ENCODE measurements at places on chromosomes 1 and 21.

DNA sequence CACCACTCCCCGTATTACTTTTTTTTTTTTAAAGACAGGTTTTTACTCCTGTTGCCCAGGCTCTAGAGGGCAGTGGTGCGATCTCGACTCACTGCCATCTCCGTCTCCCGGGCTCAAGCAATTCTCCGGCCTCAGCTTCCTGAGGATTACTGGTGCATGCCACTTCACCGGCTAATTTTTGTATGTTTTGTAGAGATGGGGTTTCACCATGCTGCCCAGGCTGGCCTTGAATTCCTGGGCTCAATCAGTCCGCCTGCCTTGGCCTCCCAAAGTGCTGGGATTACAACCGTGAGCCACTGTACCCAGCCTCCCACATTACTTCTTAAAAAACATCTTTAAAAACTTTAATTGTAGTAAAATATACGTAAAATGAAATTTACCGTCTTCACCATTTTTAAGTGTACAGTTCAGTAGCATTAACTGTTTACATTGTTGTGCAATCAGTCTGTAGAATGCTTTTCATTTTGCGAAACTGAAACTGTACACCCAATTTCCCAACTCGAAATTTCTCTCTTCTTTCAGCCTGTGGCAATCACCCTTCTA, 77.0 kb downstream of the ZMYM4 start:
- no peak for DNase-seq

GRCh38 chr1:20792196-20792595, 5.1 kb upstream of the HP1BP3 start:
- no peak for DNase-seq

DNA sequence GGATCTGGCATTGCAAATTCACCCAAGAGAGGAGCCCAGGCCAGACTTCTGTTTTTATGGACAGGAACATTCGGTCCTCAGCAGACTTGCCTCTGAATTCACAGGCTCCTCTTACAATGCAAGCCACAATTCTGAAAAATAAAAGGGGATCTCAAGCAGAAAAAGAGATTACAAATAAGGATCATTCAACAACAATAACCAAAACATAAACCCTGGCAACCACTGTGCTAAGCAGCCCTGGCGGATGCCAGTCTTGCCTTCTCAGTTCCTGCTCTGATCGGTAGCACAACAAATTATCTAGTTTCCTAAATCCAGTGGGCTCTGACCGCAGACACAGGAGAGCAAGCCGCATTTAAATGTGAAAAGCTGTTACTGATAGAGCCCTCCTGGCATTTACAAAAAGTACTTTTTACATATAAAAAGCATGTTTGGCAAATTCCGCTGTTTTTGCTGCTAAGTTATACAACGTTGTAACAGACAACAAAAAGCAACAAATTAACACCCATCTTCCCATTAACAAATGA, 123.4 kb upstream of the FOXD3 start:
- no peak for DNase-seq

GRCh38 chr1:155942578-155943141, 1.2 kb downstream of the RXFP4 start:
- DNase-seq, result no peak

GRCh38 chr1:228463559-228464455, 23.4 kb upstream of the RNF187 start:
- no peak for DNase-seq

- no peak for DNase-seq
Measured at GRCh38 chr1:53636621-53637171, 102.3 kb downstream of the GLIS1 start.

- no peak for DNase-seq
Measured at GRCh38 chr1:203547771-203548421, 53.9 kb downstream of the OPTC start.

- no peak for DNase-seq
Measured at GRCh38 chr21:25885405-25885804, 150.6 kb downstream of the GABPA start.

DNA sequence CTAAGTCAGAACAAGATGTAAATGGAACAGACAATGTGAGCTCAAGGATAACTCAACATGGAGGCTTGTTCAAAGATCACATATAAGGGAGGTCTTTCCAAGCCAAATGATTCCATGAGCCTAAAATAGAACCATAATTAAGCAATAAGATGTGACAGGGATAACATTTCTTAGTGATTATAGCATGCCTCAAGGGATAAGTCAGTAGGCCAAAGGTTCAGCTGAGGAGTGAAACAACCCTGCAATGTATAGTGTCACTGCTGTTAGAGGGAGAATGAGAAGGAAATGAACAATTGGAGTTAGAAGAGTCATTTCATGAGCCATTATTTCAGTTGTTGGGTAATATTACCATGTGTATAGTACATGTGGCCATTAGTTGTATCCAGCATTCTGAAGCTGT, 25.0 kb downstream of the GORAB start:
- DNase-seq, result no peak

GRCh38 chr1:88302843-88303486, 381.1 kb upstream of the PKN2 start:
- DNase-seq, result no peak

DNA sequence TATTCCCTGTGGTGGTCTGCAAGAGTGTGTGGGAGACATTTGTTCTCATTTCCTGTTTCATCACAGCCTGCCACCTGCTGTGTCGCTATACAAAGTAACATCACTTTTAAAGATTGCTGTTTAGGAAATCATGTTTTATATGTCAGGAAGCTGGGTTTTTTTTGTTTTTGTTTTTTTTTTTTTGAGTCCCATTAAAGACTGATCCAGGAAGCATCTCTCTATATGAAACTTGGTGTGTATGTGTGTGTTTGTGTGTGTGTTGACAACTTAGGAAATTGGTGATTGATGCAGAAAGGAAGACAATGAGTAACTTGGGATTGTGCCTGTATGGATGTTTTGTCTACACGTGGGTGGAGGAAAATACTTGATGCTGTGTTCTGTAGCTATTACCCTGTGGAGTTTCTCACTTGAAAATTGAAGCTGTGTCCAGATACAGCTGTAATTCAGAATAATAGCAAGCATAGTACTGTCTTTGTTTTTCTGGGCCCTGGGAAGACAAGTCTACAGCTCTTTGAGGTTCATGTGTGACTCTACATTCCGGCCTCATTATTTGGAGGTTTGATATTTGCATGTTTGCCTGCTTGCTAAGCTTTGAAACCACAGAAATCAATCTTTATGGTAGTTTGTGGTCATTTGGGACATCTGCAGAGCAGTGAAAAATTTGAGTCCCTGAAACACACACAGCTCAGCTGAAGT, 47.9 kb downstream of the LAMC1 start:
- DNase-seq, result no peak

GRCh38 chr1:41138549-41138948, 103.6 kb downstream of the SCMH1 start:
- no peak for DNase-seq

GRCh38 chr1:208942394-208943130, 641.0 kb upstream of the CAMK1G start:
- DNase-seq, result no peak

GRCh38 chr1:70528590-70529333, 117.7 kb downstream of the CTH start:
- no peak for DNase-seq

DNA sequence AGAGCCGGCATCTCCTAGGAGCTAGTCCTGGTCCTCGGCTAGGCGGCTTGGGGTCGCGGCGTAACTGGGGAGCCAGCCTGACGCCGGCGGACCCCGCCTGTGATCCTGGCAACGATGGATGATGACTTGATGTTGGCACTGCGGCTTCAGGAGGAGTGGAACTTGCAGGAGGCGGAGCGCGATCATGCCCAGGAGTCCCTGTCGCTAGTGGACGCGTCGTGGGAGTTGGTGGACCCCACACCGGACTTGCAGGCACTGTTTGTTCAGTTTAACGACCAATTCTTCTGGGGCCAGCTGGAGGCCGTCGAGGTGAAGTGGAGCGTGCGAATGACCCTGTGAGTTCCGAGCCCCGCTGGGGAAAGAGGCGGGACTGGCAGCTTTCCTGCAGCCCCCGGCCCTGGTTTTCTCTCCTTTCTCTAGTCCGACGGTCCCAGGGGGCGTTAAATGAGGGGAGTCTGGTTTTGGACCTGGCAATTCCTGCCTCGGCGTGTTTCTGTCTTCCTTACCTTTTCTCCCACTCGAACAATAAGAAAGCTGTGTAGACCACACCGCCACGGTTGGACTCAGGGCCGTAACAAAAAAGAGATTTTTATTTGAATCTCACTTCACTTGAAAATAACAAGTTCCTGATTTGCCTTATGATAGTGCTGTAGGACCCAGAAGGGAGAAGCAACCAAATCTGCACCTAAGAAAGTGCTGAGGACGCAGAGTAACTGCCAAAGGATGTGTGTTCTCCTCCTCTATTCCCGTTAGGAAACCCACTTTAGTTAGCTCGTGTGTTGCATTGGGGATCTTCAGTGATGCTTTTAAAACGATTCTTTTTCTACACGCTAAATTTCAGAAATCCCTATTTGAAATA, at the start of gene SPRTN:
Gene SPRTN, plus strand, starts transcription at position 24 of the 859 bp plus-strand sequence. Its CDS starts 91 bp downstream, at position 115.
- no peak for DNase-seq

- no peak for DNase-seq
Measured at GRCh38 chr1:121458291-121459048, 273.7 kb downstream of the SRGAP2C start.

GRCh38 chr1:241775021-241775420, 73.0 kb upstream of the EXO1 start:
- DNase-seq, result no peak

- DNase-seq, result no peak
Measured at GRCh38 chr21:17003258-17003615, 509.6 kb upstream of the CXADR start.

DNA sequence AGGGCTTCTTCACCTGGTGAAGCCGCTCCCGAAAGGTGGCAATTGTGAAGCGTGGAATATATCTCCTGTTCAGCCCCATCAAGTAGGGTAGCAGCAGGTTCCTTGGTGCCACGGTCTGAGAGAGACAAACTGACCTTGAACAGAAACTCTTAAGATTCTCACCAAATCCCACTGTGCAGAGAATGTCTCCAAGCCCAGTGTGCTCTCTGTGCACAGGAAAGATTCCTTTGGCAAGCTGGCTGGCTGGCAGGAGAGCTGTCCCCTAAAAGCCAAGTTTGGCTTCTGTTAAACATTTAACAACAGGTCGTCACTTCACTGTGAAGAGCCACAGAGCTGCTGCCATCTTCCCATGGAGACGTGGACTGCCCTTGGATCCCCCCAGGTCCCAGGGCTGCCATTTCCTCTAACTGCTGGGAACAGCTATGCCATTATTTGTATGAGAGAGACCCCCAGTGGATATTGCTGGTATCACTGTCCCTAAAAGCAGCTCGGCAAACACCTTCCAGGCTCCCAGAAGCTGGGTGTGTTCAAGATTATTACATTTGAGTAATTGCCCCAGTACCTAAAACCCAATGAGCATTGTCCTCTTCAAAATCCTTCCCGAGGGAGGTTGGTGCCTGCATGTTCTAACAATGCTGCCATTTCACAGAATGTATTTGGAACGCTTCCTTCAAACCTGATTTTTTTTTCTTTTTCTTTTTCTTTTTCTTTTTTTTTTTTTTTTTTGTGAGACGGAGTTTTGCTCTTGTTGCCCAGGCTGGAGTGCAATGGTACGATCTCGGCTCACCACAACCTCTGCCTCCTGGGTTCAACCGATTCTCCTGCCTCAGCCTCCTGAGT, 71.8 kb downstream of the CD58 start:
- peak; percentile 44 for DNase-seq

DNA sequence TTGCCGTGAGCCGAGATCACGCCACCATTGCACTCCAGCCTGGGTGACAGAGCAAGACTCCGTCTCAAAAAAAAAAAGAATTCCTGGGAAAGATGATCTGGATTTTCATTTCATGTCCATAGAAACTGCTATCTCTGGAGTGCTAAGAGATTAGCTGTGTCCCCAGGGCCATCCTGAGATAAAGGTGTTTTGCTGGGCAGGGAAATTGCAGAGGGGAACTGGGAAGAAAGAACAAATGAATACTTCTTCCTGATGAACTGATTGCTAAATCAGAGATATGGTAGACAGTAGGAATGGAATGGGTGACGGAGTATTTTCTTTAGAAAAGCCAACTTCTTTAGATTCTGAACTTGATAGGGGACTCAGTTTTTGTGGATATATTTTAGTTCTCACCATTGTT, 19.2 kb downstream of the SNRPE start:
- no peak for DNase-seq

GRCh38 chr1:180533266-180533987, 25.3 kb upstream of the OVAAL start:
- peak; percentile 43 for DNase-seq

- no peak for DNase-seq
Measured at GRCh38 chr1:119220991-119221390, 80.5 kb upstream of the WARS2 start.

DNA sequence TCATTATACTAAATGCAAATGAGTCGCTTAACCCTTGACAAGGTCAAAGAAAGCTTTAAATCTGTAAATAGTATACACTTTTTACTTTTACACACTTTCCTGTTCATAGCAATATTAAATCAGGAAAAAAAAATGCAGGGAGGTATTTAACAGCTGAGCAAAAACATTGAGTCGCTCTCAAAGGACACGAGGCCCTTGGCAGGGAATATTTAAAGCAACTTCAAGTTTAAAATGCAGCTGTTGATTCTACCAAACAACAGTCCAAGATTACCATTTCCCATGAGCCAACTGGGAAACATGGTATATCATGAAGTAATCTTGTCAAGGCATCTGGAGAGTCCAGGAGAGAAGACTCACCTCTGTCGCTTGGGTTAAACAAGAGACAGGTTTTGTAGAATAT, 62.7 kb downstream of the CAPN2 start:
- DNase-seq, result no peak

DNA sequence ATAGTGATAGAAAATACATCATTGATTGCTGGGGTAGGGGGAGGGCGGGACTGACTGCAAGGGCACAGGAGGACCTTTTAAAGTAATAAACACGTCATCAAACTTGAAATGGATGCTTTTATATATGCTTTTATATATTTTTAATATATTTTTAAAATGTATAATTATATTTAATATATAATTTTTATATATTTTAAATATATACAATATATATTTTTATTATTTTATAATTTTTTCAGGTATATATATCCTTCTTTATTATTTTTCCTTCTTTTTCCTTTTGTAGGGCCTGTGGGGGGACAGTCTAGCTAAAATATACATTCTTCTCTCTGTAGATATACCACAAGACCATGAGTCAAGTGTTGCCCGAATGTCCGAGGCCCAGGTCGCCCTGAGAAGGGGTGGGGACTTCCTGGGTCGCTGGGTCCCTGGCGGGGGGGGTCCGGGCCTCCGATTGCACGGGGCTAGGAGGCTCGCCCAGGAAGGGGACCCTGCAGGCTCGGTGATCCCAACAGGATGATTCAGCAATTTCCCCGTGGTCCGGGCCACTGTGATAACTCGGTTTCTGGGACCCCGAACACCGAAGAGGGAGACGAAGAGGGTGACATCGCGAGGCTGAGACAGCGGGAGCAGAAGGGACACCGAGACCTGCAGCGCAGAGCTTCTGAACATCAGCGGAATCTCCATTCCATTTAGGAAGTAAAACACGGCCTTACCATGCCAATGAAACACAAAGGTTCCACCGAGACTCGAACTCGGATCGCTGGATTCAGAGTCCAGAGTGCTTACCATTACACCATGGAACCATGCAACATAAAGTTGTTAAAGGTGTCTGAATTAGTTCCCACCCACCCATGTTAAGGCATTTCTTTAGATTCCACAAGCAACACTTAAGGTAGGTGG, 112.5 kb upstream of the NBPF11 start:
- no peak for DNase-seq
